ENCODE measurements at places on chromosomes 11 and 22.

DNA sequence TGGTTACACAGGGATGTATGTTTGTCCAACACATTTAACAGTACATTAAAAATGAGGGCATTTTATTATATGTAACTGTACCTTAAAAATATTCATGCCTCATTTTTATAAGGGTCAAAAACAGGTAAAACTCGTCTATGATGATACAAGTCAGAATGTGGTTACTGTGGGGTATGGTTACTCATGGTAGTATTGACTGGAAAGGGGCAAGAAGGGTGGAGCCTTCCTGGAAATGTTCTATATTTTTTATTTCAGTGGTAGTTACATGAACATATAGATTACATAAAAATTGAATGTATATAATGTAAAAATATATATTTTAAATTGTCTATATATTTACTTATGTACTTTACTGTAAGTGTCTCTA, 99.8 kb downstream of the STIM1 start:
- DNase-seq: no peak

- DNase-seq: no peak
Measured at GRCh38 chr11:8287297-8287696, 23.6 kb upstream of the LMO1 start.

- no peak for DNase-seq
Measured at GRCh38 chr11:2734181-2735052, 34.6 kb upstream of the KCNQ1OT1 start.

GRCh38 chr11:36376009-36376887, 80.2 kb downstream of the PRR5L start:
- DNase-seq: no peak

DNA sequence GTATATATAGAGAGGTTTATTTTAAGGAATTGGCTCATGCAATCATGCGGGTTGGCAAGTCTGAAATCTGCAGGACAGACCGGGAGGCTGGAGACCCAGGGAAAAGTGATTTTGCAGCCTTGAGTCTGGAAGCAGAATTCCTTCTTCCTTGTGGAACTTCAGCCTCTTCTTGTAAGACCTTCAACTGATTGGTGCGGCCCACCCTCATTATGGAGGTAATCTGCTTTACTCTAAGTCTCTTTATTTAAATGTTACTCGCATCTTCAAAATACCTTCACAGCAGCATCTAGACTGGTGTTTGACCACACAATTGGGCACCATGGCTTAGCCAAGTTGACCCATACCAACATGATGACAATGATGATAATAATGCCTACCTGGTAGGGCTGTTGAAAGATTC, 17.8 kb downstream of the MB start:
- DNase-seq: no peak

DNA sequence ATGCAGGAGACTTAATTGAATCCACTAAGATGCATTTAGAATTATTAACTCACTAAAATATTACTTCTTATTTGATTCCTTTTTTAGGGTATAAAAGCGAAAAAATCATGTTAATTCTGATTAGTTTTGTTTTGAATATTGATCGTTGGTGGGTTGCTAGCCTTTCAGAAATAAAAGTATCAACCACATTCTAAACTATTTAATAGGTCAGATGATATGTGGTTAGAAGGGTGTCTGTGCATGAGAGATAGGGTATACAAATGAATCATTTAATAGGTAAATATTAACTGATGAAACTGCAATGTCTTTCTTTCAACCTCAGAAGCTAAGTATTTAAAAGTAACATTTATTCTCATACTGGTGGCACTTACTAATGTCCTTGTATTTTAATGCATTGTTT, 515.1 kb downstream of the CNTN5 start:
- DNase-seq: no peak

GRCh38 chr22:41939981-41940831, 6.7 kb downstream of the CENPM start:
- no peak for DNase-seq

DNA sequence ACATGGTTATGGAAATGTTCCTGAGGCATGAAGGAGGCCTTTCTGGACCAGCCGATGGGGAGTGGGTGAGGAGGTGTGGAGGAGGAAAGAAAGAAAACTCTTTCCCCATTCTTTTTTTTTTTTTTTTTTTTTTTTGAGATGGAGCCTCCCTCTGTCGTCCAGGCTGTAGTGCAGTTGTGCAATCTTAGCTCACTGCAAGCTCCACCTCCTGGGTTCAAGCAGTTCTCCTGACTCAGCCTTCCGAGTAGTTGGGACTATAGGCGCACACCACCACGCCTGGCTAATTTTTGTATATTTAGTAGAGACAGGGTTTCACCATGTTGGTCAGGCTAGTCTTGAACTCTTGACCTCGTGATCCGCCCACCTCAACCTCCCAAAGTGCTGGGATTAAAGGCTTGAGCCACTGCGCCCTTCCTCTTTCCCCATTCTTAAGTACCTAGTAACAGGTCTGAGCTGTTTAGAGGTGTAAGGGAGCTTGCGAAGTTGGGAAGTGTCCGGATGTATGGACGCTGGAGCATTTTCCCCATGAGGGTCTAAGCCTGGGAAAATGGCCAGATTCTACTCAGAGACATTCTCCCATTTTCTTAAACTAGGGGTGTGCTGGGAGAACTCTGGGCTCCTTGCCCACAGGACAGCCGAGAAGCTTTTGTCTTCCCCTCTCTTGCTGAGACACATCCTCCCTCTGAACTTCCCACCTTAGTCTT, 135.8 kb downstream of the TEAD1 start:
- DNase-seq: no peak

DNA sequence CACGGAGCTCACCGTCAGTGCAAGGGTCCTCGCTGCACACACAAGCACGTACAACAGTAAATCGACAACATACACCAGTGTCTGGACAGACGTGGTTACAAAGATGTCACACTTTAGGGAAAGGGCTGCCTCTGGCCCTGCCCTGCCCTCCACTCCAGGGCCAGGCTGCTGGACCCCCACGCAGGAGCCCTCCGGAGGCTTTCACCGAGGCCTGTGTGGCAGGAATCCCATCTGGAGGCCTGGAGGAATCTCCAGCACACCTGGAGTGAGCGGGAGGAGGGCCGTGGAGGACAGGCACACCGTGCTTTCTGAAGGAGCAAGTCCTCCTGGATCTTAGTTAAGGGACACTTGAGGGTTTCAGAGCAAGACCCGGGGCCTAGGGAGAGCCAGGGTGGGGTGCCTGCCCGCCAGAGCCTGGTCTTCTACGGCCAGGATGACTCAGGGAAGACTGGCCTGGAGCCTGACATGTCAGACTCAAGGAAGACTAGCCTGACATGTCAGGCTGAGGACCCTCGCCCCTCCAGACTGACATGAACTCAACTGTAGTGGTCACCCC, 2.1 kb upstream of the PIM3 start:
- DNase-seq: no peak

- DNase-seq: no peak
Measured at GRCh38 chr22:46355369-46355995, 20.0 kb downstream of the TRMU start.

- no peak for DNase-seq
Measured at GRCh38 chr11:60910281-60910687, 3.7 kb upstream of the TMEM109 start.

GRCh38 chr22:37358917-37359316, 68.4 kb downstream of the ELFN2 start:
- no peak for DNase-seq

- DNase-seq: peak; percentile 38
Measured at GRCh38 chr11:117817368-117818040, 7.0 kb downstream of the FXYD2 start.

GRCh38 chr11:118627566-118627965, 20.2 kb downstream of the PHLDB1 start:
- no peak for DNase-seq

DNA sequence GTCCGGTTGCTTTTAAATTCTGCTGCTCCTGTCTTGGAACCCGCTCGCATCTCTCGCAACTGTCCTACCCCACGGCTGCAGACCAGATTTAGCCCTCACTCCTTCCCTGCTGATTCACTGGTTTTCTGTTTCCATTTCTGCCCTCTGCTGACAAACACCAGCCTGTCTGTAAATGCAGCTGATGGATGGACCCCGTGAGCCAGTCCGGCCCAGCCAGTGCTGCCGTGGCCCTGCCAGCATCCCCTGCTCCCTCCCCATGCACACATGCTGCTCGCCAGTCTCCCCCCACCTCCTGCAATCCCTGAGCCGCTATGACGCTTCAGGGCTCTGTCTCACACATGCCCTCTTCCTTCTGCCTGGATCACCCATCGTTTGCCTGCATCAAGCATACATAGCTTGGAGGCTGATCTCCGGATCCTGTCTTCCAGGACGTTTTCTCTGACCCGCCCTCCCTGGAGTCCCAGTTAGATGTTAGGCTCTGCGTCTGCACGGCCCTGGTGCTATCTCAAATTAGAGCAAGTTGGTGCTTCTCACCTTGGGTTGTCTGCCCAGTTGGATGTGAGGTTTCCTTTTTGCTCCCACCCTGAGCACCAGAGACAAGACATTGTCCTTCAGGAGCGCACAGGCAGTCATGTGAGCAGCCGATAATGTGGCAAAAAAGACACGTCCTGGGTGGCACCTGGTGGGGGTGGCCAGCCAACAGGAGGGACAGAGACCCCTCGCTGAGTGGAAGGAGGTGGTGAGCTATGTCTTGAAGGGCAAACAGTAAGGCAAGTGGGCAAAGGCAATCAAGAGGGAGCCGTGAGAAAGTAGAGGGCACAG, 4.3 kb upstream of the ACR start:
- no peak for DNase-seq

GRCh38 chr11:113163291-113164030, 150.9 kb upstream of the TTC12 start:
- no peak for DNase-seq

DNA sequence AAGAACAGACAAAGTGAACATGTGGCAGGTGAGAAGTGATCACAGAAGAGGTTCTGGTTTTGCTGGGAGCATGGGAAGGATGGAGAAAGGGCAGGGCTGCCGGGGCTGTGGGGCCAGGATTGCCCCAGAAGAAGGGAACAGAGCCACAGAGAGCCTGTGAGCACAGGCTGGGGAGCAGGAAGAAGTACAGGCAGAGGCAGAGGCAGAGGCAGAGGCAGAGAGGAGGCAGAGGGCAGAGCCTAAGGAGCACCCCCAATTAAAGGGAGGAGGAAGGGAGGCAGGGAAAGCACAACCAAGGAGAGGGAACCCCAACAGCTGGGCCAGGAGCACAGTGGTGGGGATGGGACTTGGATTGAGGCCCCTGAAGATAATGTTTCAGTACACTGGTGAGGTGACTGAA, 51.5 kb downstream of the SGSM3 start:
- no peak for DNase-seq

GRCh38 chr11:35998634-35999033, 54.8 kb downstream of the LDLRAD3 start:
- DNase-seq: no peak

DNA sequence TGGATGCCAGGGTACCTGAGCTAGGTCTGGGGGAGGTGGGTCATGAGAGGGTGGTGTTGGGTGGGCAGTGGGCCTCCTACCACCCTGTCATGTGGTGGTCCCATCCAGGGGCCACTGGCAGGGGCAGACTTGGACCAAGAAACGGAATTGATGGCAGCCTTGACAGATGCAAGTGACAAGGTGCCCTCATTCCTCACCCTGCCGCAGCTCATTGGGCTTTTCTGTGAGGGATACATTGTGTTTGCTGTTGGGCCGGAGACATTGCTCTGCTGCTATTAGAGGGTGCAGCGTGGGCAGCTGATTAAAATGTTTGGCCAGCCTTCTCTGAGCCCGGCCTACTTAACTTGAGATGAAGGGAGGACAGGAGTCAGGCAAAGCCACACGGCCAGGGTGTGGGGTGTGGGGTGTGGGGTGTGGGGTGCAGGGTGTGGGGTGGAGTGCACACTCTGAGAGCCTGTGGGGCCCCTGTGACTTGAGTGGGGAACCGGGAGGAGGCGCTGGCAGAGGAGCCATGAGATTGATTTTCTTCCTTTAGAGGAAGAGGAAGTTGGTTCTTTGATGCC, 351.5 kb downstream of the TBC1D22A start:
- no peak for DNase-seq

DNA sequence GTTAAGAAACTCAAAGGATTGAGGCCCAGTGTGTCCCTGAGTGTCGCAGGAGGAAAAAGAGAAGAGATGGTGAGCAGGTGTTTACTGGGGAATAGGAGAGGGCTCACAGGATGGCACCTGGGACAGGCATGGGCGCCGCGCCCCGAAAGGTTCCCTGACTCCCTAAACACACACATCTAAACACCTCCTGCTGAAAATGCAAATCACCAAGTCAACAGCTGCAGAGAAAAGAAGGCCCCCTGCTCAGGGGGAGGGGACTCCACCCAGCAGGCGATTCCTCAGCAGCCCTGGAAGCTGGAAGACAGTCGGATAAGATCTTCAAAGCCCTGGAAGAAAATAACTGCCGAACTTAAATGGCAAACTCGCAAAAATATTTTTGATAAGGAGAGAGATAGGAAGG, 377.2 kb downstream of the BRD1 start:
- DNase-seq: no peak

Data from HS-5 (cell line).